Activated naive CD4-positive, alpha-beta T cell treated with anti-CD3 and anti-CD28 coated beads, Interleukin-2, amount 50 U/mL, for 16 hours (primary cell): ENCODE measurements at places on chromosomes 4 and X.

- no peak for DNase-seq
Observed at GRCh38 chr4:31106419-31106818, 386.2 kb downstream of the PCDH7 start.

- peak; percentile 49 for DNase-seq
Observed at GRCh38 chrX:37825215-37825842, 22.0 kb downstream of the DYNLT3 start.

- DNase-seq = no peak
Observed at GRCh38 chrX:150966235-150966634, 16.9 kb upstream of the HMGB3 start.

DNA sequence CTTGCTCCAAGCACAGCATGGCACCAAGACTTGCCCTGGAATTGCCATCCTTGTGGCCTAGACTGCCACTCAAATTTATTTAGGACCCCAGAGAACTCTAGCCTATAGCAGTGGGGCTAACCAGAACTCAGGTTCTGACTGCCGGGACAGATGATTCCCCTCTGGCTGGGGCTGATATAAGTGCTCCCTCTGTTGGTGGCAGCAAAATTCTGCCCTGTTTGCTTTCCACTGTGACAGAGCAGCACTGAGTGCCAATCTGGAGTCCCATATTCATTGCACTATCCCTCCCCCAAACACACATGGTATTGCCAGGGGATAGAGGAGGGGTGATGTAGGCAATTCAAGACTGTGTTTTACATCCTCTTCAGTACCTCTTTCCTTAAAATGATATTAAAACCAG is 1081.9 kb downstream of the FAT4 start:
- no peak for DNase-seq

- DNase-seq = no peak
Observed at GRCh38 chrX:40748977-40749376, 13.6 kb upstream of the MED14 start.

- DNase-seq = no peak
Observed at GRCh38 chr4:38920186-38920585, 52.6 kb downstream of the FAM114A1 start.

DNA sequence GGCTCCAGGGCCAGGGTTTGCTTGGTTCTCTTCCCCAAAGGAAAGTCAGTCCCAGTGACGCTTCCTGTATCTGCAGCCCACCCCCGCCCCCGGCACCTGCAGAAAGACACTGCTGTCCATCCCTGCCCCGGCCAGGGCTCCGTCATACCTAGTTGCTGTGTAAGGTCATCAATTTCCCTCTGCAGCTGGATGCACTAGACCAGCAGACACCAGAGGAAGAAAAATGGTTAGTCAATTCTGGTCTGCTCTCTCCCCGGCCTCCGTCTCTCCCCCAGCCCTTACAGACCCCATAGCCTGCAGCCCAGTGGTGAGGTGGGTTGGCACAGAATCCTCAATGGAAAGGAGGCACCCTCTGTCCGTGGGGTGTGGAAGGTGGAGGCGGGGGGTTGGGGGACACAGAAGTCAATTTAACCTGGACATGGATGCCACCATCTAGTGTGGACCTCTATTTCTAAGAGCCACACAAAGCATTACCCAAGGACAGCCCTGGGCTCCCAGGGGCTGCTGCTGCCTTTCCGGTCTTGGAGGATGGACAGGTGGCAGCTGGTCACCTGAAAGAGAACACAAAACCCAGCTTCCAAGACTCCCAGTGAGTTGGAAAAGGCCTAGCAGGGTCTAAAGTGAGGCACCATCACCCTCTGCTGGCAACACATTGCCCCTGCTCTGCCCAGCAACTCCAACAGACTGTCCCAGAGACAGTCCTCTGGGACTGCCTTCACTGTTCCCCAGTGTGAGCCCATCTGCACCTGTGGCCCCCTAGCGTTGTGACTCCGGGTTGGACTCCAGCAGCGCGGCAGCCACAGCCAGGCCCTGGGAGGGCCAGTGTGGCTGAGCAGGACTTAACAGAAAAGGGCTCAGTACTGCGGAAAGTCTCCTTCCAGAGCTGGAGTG is 40.2 kb upstream of the NHSL2 start:
- DNase-seq = no peak

- no peak for DNase-seq
Observed at GRCh38 chr4:174096456-174096855, 187.0 kb downstream of the FBXO8 start.

DNA sequence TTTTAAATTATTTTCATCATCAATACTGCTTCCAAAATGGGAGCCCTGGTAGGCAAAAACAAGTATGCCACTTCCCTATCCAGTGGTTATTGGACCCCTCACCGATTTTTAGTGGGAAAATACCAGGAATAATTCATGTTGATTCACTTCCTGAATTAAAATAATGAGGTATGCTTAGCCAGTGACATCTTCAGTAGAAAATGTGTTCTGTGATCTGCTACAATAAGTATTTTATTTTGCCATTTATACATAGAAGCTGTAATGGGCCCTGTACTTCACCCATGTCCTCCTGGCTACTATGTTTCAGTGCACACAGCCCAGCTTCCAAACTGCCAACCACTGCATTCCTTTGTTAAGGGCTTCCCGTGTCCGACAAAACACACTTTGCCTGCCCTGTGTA is 41.0 kb upstream of the KLHL34 start:
- DNase-seq = no peak

GRCh38 chrX:68889249-68889648 is 60.4 kb downstream of the EFNB1 start:
- no peak for DNase-seq

DNA sequence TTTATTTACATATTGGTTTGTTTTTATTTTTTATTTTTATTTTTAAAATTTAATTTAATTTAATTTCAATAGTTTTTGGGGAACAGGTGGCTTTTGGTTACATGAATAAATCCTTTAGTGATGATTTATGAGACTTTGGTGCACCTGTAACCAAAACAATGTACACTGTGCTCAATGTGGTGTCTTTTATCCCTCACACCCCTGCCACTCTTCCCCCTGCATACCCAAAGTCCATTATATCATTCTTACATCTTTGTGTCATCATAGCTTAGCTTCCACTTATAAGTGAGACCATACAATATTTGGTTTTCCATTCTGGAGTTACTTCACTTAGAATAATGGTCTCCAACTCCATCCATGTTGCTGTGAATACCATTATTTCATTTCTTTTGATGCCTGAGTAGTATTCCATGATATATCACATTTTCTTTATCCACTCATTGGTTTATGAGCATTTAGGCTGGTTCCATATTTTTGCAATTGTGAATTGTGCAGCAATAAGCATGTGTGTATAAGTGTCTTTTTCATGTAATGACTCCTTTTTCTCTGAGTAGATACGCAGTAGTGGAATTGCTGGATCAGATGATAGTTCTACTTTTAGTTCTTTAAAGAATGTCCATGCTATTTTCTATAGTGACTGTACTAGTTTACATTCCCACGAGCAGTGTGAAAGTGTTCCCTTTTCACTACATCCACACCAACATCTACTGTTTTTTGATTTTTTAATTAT is 157.1 kb downstream of the CPXCR1 start:
- no peak for DNase-seq

DNA sequence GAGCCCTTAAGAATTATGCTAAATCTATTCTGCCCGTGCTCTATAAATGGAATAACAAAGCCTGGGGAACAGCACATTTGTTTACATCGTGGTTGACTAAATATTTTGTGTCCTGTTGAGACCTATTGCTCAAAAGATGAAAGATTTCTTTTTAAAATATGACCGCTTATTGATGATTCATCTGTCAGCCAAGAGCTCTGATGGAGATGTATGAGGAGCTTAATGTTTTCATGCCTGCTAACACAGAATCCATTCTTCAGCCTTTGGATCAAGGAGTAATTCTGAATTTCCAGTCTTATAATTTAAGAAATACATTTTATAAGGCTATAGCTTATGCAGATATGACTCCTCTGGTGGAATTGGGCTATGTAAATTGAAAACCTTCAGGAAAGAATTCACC is 271.3 kb upstream of the FAT4 start:
- no peak for DNase-seq

- DNase-seq = no peak
Observed at GRCh38 chr4:74578329-74578728, 133.4 kb downstream of the AREG start.

DNA sequence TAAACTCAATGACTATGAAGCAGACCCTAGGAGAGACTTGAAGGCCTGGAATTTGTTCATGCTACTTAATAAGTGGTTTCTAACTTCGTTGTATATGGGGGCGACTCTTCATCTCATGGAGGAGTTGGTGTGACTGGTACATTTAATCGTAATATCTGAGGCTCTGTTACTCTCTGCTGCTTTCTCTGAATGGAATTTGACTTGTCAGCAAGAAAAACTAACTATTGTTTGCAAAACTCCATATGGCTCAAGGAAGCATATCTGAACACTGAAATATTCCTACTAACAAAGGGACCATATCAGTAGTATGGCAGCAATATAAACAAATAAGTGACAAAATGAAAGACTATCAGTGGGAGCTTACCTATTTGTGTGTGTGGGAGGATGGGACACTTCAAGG is 132.0 kb upstream of the RPS6KA6 start:
- DNase-seq = no peak

DNA sequence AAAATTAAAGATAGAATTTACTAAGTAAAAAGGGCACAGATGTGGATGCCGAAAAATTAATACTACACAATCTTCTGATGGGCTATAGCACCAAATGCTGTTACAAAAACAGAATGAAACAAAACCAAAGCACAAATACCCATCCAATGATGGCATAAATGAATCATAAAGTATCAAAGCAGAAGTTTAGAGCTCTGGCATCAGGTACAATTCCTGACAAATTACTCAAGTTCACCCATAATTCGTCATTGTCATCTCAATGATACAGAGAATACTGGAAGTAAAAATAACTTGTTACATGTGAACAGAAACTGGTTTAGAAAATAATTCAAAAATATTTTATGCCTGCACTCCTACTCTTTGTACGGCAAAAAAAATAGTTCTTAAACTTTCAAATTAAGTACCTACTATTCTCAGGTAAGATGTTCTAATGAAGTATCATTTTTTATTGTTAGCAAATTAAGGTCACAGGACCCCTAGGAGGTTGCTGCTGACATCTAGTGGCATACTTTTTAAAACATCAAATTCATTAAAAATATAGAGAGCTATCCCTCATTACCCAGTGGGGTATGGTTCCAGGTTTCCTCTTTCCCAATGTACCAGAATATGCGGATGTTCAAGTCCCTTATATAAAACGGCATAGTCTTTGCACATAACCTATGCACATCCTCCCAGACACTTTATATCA is 126.1 kb downstream of the INPP4B start:
- no peak for DNase-seq

DNA sequence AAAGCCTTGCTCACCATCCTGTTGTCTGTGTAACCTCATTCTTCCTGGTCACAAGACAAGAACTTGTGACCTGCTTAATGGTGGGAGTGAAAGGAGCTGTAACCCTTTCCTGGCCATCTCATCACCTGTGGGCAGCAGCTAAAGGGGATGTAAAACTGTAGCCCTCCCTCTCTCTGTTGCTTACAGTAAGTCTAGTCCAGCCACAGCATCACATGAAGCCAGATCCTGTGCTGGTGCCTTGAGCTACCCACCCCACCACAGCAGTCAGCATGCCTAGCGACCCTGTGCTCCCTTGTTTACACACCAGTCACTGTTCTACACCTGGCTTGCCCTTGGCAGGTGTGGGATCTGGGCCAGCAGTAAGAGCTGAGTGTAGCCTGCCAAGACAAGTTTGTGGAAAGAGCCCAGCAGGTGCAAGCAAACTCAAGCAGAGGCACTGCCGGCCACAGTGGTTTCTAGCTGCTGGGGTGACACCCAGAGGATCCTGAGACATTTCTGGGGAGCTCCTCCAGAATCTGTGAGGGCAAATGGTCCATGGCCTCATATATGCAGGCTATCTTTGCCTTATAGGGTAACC is 41.0 kb downstream of the UGT2B28 start:
- no peak for DNase-seq

GRCh38 chr4:55794053-55794452 is 25.5 kb upstream of the EXOC1L start:
- DNase-seq = no peak

DNA sequence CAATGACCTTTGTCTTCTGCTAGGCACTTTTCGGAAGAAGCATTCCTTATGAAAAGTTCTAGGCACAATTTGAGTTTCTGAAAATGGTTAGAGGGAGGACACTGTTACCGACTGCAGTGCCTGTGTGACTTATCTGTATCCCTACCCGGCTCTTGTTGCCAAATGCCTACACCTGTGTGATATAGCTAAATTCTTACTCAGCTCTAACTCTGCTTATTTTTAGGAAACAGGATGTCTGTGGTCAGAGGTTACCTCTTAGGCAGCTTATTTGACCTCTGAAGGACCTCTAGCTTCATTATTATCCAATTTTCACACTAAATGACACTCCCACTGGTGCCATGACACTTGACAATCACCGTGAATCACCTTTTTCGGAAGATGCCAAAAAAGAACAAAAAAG is 561.1 kb upstream of the SMIM31 start:
- DNase-seq = no peak

DNA sequence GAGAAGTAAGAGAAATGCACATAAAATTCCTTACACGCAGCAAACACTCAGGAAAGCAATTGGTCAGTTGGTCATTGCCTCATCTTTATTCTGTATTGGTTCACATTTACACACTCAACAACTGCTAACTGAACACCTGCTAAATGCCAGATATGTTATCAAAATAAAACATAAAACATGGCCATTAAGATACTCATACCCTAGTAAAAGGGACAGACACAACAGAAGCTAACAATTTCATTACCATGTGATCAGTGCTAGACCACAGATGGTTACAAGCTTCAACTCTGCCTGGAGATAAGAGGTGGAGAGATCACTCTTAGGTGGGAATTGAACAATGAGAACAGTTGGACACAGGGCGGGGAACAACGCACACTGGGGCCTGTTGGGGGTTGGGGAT is 26.2 kb downstream of the TEC start:
- DNase-seq = no peak

- DNase-seq = peak; percentile 73
Observed at GRCh38 chr4:48963042-48963679, 22.9 kb upstream of the CWH43 start.
